ENCODE measurements at places on chromosomes 3 and 15.

- DNase-seq: no peak
Measured at GRCh38 chr15:67137319-67137718, 71.9 kb downstream of the SMAD3 start.

- peak; percentile 54 for DNase-seq
Measured at GRCh38 chr15:68585574-68586273, 6.9 kb downstream of the CORO2B start.

GRCh38 chr3:39180183-39180545, 12.2 kb downstream of the XIRP1 start:
- no peak for DNase-seq

- DNase-seq: peak; percentile 10
Measured at GRCh38 chr15:76840830-76841460, 64.2 kb downstream of the SCAPER start.

- DNase-seq: no peak
Measured at GRCh38 chr3:156899951-156900350, 73.8 kb downstream of the LEKR1 start.

DNA sequence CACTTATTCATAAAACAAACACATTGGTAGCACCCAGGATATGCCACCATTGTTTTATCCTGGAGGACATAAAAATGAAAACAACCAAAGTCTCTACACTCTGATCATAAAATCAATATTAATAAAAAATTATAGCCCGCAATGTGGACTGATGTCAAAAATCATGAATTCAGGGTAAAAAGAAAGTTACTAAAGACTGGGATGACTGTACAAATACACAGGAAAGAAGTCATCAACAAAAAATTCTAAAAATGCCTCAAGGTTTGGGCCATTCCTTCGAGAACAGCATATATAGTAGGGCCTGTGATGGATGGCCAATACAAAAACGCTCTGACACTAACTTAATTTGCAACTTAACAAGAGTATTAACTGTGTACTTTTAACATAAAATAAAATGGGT, 76.8 kb downstream of the THBS1 start:
- DNase-seq: no peak

DNA sequence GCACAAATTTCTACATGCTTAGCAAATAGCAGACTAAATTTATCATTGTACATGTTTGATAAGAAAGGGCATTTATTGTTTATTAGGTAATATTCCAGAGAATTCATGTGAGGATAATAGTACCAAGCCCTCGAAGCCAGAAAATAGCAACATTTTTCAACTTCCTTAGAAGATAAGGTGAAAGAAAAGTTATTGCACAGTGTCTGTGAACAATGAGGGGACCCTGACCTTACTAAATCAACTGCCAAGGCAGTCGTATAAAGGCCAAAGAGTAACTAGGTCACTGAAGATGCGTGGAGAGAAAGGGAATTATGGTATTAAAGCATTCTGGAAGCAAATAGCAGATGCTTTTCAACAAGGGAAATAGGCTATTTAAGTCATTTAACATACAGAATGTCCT, 20.3 kb upstream of the ARL6 start:
- DNase-seq: no peak

DNA sequence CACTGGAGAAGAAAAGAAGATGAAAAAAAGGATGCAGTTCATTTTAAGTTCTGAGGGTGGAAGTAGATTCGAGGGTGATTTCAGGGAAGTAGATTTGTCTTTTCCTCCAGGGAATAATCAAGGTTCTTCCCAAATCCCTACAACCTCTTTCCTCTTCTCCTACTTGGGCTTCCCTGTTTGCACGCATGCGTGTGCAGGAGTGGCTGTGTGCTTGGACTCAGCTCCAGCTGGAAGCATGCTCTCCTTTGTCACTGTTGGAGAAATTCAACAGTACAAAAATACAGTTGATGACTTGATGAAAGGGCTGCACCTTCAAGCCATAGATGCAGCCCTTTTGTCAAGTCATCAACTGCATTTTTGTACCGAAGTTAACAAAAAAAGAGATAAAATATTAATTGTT, 3.8 kb downstream of the OR5K2 start:
- peak; percentile 31 for DNase-seq

DNA sequence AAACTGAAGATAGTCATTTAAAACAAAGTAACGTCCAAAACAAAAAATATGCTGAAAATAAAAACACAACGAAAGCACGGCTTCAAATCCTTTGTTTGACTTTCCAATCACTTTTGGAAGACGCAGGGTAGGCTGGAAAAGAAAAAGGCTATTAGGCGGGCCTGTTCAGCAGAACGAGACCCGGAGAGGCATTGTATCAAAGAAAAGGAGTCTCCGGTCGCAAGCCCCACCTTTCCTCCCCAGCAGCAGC, 691 bp downstream of the SENP7 start:
- DNase-seq: no peak

- DNase-seq: no peak
Measured at GRCh38 chr3:163071713-163072112, 1575.1 kb downstream of the OTOL1 start.

GRCh38 chr3:153349108-153349499, 187.1 kb downstream of the RAP2B start:
- no peak for DNase-seq

DNA sequence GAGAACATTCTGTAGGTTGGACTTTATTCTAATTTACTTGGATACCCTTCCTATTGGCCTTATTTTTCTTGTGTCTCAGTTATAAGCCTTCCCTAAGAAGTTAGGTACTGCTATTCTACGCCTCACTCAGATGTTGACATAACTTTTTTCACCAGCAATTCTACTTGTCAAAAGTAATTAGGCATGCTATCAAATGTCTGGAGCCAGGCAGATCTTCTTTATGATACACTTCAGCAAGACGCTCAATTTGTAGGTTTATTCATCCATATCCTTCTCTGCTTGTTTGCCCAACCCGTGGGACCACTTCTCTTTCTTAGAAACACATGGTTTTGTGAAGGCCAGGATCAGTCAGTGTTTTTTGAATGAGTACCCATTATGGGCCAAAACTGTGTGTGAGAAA, 36.2 kb upstream of the COL8A1 start:
- no peak for DNase-seq

GRCh38 chr15:89997079-89997478, 4.0 kb upstream of the ZNF710 start:
- DNase-seq: no peak

GRCh38 chr3:45778761-45779201, 17.6 kb downstream of the SLC6A20 start:
- no peak for DNase-seq

DNA sequence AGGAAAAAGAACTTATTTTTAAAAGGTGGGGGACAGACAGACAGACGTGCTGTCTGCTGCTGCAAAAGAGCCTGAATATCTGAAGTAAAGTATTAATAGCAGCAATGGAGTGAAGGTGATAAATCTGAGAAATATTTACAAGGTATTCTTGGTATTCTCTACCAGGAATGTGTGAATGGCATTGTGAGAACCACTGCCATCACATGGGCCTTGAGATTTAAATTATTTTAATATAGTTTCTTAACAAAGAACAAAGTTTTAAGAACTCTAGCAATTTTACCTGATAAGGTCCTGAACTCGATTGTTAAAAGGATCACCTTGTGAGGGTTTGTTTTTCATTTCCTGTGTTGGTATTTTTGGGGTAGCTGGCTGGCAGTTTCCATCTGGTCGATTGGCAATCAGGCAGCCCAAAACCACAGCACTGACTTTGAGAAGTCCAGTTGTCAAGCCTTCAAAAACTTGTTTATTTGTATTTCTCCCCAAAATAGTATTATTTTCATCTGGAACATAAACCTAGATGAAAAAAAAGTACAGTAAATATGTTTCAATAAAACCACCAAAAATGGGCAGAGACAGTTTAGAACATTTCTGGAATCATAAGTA, 97.3 kb downstream of the ISL2 start:
- DNase-seq: no peak

DNA sequence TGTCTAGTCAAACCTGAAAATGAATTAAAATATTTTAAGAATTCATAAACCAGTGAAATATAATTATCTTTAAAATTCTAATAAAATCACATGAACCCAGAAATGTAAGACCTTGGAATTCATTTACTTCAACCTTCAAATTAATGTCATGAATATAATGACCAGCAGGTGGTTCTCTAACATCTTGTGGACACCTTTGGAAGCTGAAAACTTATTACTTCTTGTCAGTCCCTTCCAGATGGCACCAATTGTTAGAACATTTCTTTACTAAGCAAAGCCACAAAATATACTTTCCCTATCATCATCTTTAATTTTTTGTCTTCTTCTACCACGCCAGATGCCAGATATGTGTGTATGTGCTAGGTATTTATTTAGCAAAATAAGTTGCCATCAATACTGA, 240.0 kb downstream of the MBNL1 start:
- DNase-seq: no peak

DNA sequence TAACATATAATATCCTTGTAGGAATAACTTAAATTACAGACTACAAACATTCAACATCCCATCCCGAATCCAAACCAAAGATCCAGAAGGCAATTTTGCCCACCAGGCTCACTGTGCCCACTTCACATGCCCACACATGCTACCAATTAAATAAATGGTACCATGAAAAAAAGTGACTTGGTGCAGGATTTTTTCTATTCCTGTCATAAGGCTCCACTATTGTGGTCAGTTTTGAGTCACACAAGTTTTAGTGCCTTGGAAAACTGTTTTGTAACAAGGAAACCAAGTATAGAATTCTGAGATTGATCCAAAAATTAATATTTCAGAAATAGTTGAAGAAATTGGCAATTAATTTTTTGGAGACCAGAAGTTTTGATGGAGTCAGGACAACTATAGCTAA, 470.1 kb upstream of the THBS1 start:
- no peak for DNase-seq

DNA sequence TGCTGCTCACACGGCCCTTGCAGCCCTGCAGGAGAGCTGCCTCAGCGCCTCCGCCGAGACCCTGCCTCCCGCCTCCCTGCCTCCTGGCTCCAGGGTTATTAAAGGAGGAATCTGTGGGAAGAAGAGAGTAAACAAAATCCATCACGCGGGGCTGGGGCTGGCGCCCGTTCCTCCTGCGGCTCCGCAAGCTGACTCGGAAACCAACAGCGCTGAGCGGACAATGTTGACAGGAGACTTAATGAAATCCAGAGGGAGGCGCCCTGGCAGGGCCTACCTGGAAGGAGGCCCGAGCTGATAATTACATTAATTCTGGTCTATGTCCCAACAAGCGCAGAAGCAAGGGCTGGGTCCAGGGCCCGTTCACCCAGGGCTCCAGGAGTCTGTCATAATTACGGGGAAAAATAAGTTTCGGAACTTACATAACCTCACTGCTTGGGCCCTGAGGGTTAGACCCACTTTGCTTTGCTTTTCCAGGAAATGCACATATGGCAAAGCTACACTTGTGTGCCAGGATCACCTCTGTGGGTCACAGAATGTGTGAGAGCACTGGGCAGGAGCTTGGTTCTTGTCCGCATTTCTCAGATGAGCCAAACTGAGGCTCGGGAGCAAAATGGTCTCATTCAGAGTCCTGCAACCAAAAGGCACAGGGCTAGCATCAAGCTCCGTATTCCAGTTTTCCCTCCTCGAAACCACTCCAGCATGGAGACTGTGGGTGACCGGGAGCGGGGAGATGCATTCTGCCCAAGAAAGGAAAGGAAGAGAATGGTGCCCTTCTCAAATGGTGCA, 43.8 kb upstream of the SLC6A6 start:
- DNase-seq: no peak

DNA sequence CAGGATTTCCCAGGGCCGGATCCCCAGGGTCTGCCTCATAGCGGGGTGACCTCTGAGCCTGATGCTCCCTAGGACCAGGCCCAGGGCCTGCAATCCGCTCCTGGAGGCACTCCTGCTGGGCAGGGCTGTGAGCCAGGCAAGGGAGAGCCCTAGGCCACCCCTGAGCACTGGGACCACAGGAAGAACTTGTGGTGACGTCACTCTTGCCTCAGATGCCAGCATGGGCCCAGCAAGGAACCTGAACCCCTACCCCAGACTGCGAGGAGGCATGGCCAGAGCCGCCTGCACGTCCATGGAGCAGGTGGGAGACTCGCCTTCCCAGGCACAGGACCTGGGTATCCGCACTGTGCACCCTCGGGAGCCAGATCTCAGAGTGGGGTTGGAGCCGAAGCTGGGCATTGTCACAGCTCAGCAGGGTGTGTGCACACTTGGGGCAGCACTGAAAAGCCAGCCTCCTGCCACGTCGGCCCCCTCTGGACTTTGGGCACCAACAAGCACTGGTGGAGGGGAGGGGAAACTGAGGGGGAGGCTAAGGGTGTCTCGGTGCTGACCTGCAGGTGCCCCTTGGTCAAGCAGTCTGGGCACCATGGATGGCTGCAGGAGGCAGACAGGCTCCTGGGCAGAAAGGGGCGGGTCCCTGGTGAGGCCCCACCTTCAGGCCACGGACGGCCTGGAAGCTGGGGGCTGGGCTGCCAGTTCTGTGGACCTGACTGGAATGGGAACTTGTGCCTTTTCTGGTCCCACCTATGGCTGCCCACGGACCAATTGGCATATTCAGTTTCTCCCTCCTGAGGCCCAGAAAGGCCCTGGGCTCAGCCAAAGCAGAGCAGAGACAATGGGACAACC, 49.3 kb downstream of the SLC6A20 start:
- DNase-seq: no peak

DNA sequence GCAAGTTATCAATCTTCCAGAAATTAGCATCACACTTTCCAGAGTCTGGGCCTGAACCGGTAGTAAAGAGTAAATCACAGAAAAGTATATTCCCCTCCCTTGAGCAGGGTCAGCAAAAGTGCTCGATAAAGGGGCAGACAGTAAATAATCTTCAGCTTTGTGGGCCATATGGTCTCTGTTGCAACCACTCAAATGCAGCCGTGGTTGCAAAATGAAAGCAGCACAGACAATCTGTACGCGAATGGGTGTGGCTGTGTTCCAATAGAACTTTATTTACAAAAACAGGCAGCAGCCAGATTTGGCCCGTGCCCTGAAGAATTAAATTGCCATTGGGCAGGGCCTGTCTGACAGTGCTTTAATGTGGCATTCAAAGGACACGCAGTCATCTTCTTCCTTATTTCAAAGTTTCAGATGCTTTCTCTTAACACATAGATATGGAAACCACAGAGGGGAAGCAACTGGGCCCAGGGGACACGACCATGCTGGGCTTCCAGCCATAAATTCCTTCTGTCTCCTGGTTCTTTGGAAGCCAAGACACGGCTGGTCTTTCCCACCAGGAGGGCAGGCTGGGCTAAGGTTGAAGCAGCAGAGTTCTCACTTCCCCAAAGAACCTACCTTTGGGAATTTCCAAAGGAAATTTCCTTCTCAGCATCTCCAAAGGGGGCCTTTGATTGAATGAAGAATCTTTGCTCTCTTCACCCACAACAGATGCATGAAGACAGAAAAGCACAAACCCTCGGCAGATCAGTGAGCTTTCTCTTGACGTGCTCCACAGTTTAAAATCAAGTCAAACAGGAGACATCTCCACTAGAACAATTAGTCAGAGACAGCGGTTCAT, 489.8 kb upstream of the PROK2 start:
- DNase-seq: peak; percentile 64
